ENCODE measurements at places on chromosomes 11 and 22.

DNA sequence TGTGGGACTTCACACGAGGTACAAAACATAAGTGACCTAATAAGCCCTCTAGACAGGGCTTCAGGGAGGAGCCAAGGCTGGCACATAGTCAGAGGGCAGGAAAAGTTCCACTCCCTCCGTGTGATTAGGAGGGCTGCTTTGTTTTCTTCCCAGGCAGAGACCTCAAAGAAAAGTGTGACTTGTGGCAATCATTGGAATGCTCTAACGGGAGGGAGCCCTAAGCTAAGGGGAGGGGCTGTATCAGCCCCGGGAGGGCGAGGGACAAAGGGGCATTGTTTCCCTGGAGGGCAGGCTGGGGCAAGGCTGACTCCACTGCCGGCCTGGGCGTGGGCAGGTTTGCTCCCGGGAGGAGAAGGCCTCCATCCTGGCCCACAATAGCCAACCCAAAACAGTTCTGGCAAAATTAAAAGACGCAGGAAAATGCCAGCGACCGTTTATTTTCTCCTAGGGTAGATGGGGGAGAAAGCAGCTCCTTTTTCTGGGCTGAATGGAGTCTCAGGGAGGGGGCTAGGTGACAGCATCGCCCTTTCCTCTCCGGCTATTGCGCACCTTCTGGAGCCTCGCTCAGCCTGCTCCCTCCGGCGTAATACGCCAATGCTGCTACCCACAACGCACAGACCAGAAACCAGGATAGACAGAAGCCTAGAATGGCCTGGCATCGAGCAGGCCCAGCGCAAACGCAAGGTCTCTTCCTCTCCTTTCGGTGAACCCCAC, 60.2 kb downstream of the ENDOD1 start:
- H3K27me3 ChIP-seq, result peaks cover 6% of the 10 kb centered on the region
- H3K4me1 ChIP-seq, result peaks cover 46% of the 10 kb centered on the region
- H3K4me3 ChIP-seq, result peak overlapping the region; percentile 83
- DNase-seq, result no peak
- no peaks in the 10 kb centered on the region for H3K36me3 ChIP-seq
- peak overlapping the region; percentile 94 for H3K27ac ChIP-seq

- no peak overlapping the region for H3K4me3 ChIP-seq
- no peaks in the 10 kb centered on the region for H3K36me3 ChIP-seq
- peaks cover 7% of the 10 kb centered on the region for H3K27me3 ChIP-seq
- peaks cover 9% of the 10 kb centered on the region for H3K4me1 ChIP-seq
- H3K27ac ChIP-seq, result no peak overlapping the region
These were observed 10.7 kb upstream of the CTSF start for GRCh38 chr11:66579017-66579606.

GRCh38 chr11:1771700-1772099, 8.0 kb upstream of the CTSD start:
- H3K36me3 ChIP-seq, result no peaks in the 10 kb centered on the region
- H3K27me3 ChIP-seq, result peaks cover 2% of the 10 kb centered on the region
- no peak for DNase-seq
- H3K4me3 ChIP-seq, result no peak overlapping the region

- no peak for DNase-seq
- H3K36me3 ChIP-seq, result no peaks in the 10 kb centered on the region
- no peaks in the 10 kb centered on the region for H3K27me3 ChIP-seq
- peak overlapping the region; percentile 74 for H3K27ac ChIP-seq
- H3K4me1 ChIP-seq, result peaks cover 36% of the 10 kb centered on the region
These were observed 1.4 kb downstream of the TNNI2 start for GRCh38 chr11:1839924-1840779.

DNA sequence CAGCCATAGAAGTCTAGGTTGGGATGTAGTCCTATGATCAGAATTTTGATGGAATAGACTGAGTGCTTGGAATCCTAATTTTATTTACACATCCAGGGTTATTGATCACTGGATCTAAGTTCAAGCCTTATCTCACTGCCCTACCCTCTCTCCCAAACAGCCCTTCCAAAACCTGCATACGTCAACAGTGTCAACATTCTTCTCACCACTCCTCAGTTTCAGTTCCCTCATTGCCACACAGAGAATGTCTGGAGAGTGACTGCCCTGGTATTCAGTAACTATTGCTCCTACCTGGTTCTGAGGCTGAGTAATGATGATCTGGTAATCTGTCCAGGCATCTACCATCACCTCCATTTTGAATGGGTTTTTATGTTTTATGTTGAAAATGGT, 60.0 kb downstream of the GLYATL1 start:
- no peaks in the 10 kb centered on the region for H3K36me3 ChIP-seq
- no peak overlapping the region for H3K27ac ChIP-seq
- DNase-seq, result no peak
- H3K4me3 ChIP-seq, result no peak overlapping the region
- peaks cover 7% of the 10 kb centered on the region for H3K27me3 ChIP-seq

- peaks cover 2% of the 10 kb centered on the region for H3K36me3 ChIP-seq
- H3K27me3 ChIP-seq, result no peaks in the 10 kb centered on the region
- H3K27ac ChIP-seq, result no peak overlapping the region
- H3K4me3 ChIP-seq, result no peak overlapping the region
- DNase-seq, result no peak
- H3K4me1 ChIP-seq, result no peaks in the 10 kb centered on the region
These were observed 43.0 kb downstream of the OSBPL5 start for GRCh38 chr11:3121931-3122774.

GRCh38 chr22:37533995-37534394, 14.8 kb upstream of the CARD10 start:
- no peak overlapping the region for H3K27ac ChIP-seq
- peaks cover 12% of the 10 kb centered on the region for H3K27me3 ChIP-seq
- peaks cover 35% of the 10 kb centered on the region for H3K4me1 ChIP-seq
- DNase-seq, result no peak

- H3K4me1 ChIP-seq, result no peaks in the 10 kb centered on the region
- H3K27ac ChIP-seq, result no peak overlapping the region
- H3K27me3 ChIP-seq, result no peaks in the 10 kb centered on the region
- H3K4me3 ChIP-seq, result no peak overlapping the region
- H3K36me3 ChIP-seq, result no peaks in the 10 kb centered on the region
- no peak for DNase-seq
These were observed 549.0 kb upstream of the LUZP2 start for GRCh38 chr11:23947883-23948282.

DNA sequence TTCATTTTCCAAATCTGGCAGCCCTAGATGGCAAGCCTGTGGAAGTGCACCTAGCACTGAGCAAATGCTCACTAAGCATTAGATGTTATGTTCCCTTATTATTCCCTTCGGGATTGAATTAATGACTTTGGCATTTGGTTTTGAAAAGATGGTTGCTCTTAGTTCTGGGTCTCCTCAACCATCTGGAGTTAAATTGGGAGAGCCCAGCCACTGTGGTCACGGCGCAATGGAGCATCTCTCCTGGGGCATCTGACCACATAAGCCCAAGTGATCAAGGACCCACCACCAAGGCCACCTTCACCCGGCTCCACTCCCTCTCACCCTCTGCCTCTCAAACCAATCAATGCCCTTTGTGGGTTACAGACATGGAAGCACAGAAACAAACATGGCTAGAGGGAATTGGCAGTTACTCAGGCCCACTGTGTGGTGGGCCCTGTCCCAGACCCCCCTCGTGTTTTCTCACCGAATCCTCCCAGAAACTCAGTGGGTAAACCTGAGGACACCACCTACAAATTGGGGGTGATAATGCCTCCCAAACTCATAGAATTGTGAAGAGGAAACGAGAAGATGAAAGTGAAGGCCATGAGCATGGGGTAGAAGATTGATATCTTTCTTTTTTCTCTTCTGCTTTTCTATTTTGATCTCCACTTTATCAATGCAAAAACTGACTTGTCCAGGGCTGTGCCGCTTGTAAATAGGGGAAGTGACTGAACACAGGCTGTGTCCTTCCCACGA, 52.2 kb downstream of the IRAG1 start:
- no peak for DNase-seq
- H3K4me3 ChIP-seq, result no peak overlapping the region
- no peaks in the 10 kb centered on the region for H3K4me1 ChIP-seq
- peak overlapping the region; percentile 21 for H3K27ac ChIP-seq

DNA sequence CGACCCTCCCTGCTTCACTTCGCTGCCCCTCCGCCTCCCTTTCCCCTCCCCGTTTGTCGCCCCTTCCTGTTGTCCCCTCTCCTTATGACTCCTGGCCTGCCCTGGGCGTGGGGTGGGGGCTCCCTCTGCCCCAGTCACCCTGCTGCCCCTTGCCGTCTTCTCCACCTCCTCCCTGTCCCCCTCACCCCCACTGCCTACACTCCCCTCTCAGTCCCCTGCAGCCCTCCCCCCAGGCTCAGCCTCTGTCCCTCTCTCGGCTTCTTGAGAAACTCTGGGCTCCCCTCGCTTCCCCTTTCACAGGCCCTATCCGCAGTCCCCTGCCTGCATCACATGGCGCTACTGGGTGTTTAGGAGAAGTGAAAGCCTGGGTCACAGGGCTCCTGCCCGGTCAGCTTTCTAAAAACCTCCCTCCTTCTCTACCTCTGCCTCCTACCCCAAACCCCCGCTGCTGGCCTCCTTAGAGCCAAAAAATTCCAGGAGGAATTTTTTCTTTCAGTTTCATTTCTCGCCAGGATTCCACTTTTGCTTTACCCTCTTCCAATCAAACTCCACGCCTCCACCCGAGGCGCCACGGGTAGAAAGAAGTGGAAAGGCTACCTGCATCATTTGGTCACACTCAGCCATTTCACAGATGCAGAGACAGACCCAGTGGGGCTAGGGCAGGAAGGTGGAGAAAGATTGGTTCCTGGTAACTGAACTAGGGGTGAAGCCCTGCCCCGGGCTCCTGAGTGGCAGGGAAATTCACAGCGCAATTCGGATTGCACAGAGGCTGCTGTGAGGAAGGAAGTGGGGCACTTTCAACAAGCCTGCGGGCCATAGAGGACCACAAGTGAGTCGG, at the start of gene SLC15A3:
Gene SLC15A3, minus strand, starts transcription at position 273 of the 838 bp plus-strand sequence. CDS start 625 bp downstream, outside the sequence.
- peaks cover 32% of the 10 kb centered on the region for H3K4me1 ChIP-seq
- peak within 1 kb of the TSS; percentile 74 for H3K4me3 ChIP-seq
- peak; percentile 50 for DNase-seq

GRCh38 chr22:31876156-31876920, 68.0 kb upstream of the YWHAH start:
- H3K36me3 ChIP-seq, result peaks cover 25% of the 10 kb centered on the region
- H3K4me1 ChIP-seq, result peaks cover 4% of the 10 kb centered on the region
- no peaks in the 10 kb centered on the region for H3K27me3 ChIP-seq
- H3K27ac ChIP-seq, result peak overlapping the region; percentile 41

DNA sequence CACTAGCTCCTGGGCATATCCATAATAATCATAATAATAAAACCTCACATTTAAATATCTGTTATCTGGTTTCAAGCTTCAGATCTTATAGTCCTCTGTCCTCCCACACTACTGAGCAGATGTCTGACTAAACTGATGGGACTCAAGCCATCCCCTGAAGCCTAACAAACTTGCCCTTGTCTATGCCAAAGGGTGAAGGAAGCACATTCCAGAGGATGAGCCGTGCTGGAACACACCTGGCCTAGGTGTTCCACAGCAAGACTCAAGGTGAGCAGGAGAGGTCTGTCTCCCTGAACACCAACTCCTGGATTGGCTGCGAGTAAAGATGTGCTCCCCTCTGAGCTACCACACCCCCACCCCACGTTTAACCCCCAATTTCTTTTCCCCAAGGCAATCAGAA, 14.7 kb downstream of the SCUBE2 start:
- H3K4me3 ChIP-seq, result no peak overlapping the region
- H3K36me3 ChIP-seq, result no peaks in the 10 kb centered on the region
- H3K27ac ChIP-seq, result no peak overlapping the region

- H3K4me3 ChIP-seq, result no peak overlapping the region
- no peak overlapping the region for H3K27ac ChIP-seq
- no peaks in the 10 kb centered on the region for H3K36me3 ChIP-seq
- H3K27me3 ChIP-seq, result peaks cover 7% of the 10 kb centered on the region
- H3K4me1 ChIP-seq, result no peaks in the 10 kb centered on the region
These were observed 40.3 kb upstream of the TSKU start for GRCh38 chr11:76742902-76743301.

GRCh38 chr22:37482244-37482643, 3.9 kb downstream of the MFNG start:
- H3K4me3 ChIP-seq, result peak overlapping the region; percentile 88
- peak overlapping the region; percentile 91 for H3K27ac ChIP-seq
- peaks cover 40% of the 10 kb centered on the region for H3K4me1 ChIP-seq
- peaks cover 46% of the 10 kb centered on the region for H3K36me3 ChIP-seq
- DNase-seq, result no peak

DNA sequence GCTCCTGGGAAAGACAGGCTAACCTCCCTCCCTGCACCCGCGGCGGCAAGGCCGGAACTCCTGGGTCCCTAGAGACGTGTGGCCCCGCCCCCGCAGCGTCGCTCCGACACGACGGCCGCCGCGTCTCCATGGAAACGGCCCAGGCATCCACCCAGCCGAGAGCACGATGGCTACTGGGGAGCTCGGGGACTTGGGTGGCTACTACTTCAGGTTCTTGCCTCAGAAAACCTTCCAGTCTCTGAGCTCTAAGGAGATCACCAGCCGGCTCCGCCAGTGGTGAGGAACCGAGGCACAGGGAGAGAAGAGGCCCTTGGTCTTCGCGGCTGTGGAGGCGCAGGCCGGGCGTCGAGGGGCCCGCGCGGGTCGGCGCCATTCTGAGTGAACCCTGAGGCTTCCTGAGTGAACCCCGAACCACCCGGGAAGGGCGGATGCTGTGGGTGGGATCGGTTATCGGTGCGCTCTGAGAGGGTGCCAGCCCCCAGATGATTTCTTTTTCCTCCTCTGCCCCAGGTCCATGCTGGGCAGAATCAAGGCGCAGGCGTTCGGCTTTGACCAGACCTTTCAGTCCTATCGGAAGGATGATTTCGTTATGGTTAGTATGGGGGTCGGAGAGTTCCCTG, at the start of gene CFAP300:
Gene CFAP300, plus strand, starts transcription at position 133 of the 620 bp plus-strand sequence. Its CDS starts 34 bp downstream, at position 167.
- H3K4me1 ChIP-seq, result peaks cover 10% of the 10 kb centered on the region
- H3K27ac ChIP-seq, result no peak within 1 kb of the TSS
- DNase-seq, result peak; percentile 55
- no peaks in the 10 kb centered on the region for H3K36me3 ChIP-seq
- peak within 1 kb of the TSS; percentile 51 for H3K4me3 ChIP-seq

- DNase-seq, result no peak
- H3K27me3 ChIP-seq, result no peaks in the 10 kb centered on the region
- no peak overlapping the region for H3K27ac ChIP-seq
- no peaks in the 10 kb centered on the region for H3K4me1 ChIP-seq
These were observed 339.3 kb upstream of the SYN3 start for GRCh38 chr22:33397381-33397907.

DNA sequence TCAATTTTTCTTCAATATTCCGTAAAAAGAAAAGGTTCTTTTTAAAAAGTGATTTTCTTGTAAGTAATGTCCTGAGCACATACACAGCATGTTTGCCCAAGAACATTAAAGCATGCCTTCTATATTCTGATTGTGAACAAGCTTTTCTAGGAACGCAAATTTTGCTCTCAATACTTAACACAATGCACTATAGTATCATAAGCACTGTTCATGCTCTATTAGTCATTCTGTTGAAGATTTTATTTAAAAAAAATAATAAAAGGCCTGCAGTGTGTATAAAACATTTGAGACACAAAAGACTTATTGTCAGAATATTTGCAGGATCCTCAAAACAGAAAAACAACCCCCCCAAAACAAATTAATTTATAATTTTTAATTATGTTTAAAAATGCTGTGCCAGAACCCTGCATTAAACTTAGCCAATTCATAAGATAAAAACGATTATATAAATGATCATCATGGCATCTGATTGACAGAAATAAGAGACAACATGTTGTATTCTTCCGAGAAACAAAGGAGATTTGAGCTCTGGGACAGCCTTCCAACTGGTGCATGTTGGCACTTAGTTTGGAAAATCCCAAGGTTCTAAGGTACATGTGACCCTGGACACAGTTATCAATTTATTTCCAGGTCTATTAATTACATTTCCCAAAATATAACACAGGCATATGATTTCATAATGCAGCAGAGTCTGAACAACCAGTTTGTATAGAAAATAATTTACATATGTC, 13.1 kb downstream of the MTMR2 start:
- DNase-seq, result no peak
- H3K27me3 ChIP-seq, result no peaks in the 10 kb centered on the region
- H3K4me3 ChIP-seq, result no peak overlapping the region
- no peak overlapping the region for H3K27ac ChIP-seq
- H3K36me3 ChIP-seq, result no peaks in the 10 kb centered on the region

All from activated CD4-positive, alpha-beta T cell treated with anti-CD3 and anti-CD28 coated beads, Interleukin-2, amount 10 ng/mL, durations not matched to agents 7 days and 5 days (primary cell).